ENCODE measurements at places on chromosomes 13 and 19. TPM values are rescaled to one million over a fixed set of nuclear protein-coding genes. Genes with fewer than 3 reads are reported as not detected.

GRCh38 chr13:48827709-48828108 is 148.0 kb upstream of the FNDC3A start:
- DNase-seq, result no peak

GRCh38 chr19:10407096-10407495 is 3.8 kb upstream of the CDC37 start:
- no peak for DNase-seq

DNA sequence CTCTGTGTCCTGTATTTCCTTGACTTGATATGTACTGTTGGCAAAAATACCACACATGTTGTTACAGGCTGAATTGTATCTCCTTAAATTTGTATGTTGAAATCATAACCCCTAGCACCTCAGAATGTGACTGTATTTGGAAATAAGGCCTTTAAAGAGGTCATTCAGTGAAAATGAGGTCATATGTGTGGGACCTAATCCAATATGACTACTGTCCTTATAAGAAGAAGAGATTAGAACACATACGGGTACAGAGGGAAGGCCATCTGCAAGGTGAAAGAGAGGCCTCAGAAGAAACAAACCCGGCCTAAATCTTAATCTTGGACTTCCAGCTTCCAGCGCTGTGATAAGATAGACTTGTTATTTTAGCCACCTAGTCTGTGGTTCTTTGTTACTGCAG is 202.5 kb downstream of the NUFIP1 start:
- DNase-seq, result no peak

DNA sequence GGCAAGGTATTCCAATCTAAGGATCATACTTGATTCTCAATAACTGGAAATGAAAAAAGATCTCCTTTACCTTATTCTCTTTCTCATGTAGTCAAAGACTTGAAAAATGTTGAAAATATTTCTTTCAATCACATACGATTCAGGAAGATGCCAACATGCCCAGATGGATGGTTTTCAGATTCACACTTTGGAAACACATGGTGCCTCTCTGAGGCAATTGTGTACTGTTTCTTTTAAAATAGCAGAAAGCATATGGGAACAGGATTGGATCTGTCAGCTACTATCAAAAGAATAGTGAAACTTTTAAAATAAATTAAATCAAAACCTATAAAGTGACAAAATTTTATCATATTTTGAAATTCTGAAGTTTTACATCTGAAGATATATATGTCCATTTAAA is 222.4 kb downstream of the SPRY2 start:
- no peak for DNase-seq

- DNase-seq, result no peak
These were observed 413.3 kb downstream of the KCTD12 start for GRCh38 chr13:76472916-76473315.

GRCh38 chr13:84894749-84895148 is 904.5 kb downstream of the SLITRK6 start:
- DNase-seq, result no peak

DNA sequence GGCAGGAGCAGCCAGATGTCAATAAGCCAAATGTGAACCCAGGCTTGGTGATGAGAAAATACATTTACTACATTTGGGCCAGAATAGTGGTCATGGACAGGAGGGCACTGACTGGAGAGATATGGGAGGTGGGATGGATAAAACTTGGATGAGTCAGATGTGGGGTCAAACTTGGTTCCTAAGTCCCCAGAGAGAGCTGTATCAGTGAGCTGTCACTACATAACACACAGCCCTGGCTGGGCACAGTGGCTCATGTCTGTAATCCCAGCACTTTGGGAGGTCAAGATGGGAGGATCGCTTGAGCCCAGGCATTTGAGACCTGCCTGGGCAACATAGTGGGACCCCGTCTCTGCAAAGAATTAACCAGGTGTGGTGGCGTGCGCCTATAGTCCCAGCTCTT is 51.6 kb upstream of the EHD2 start:
- DNase-seq, result no peak

DNA sequence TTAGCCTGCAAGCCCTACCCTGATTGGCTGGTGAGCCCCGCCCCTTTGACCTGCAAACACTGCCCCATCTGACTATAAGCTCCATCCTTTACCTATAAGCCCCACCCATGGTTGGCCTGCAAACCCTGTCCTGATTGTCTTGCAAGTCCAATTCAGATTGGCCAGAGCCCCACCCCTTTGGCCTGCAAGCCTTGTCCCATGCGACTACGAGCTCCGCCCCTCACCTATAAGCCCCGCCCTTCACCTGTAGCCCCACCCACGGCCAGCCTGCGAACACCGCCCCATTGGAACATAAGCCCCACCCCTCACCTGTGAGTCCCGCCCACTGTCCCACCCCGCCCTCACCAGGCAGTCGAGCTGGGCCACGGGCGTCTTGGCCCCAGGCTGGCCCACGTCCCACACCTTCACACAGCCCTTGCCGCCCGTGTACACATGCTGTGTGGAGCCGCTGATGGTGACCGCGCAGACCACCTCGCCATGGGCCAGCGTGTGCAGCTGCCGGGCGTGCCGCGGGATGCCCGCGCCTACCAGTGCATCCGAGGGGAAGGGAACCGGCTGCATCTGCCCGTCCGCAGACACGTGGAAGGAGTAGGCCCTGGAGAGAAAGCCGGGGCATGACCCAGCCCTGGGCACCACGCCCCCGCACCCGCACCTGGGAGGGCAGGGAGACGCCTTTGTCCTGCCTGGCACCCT is 22.9 kb downstream of the TLE2 start:
- DNase-seq, result peak; percentile 38

DNA sequence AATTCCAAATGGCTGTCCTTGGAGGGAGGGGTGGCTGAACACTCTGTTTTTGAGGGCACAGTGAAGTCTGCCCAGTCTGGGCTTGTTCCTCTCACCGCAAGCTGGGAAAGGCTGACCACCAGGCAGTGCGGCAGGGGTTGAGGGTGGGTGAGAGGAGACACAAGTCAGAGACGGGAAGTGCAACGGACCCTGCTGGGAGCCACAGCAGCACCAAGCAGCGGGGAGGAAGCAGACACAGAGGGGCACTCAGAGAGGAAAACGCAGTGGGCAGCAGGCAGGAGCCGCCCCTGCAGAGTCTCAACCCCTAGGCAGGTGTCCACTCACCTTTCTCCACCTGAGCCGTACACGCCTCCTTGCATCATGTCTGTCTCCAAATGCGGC is 15.6 kb downstream of the AKAP8L start:
- DNase-seq, result no peak

GRCh38 chr13:39315796-39316195 is 277.5 kb downstream of the NHLRC3 start:
- no peak for DNase-seq

DNA sequence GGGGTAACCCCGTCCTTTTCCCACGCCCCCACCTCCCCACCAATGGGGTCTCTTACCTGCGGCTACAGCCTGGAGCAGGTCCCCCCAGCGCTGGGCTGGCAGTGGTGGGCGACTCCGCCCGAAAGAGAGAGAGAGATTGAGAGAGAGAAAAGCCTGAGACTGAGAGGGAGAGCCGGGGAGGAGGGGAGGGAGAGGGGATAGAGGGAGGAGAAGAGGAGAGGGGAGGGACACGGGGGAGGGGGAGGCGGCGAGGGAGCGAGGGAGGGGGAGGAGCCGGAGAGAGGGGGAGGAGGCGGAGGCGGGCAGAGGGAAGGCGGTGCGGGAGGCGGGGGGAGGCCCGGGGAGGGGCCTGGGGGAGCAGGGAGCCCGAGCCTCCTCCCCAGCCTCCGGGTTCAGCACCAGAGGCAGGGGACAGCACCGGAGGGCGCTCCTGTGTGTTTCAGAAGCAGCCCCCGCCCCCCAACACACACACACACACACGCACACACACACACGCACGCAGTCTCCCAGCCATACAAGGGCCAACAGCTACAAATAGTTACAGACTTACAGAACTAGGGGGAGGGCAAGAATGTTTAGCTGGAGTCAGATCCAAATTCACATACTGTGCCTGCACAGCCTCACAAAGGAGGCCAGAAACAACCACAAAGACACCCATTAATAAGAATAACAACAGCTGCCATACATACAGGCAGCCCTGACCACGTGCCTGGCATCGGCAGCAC is at the start of gene SLC8A2:
Gene SLC8A2, minus strand, starts transcription at position 161 of the 725 bp plus-strand sequence. CDS start 5,490 bp downstream, outside the sequence.
- DNase-seq, result peak; percentile 48

- no peak for DNase-seq
These were observed 7.9 kb upstream of the UQCR11 start for GRCh38 chr19:1613146-1613545.

DNA sequence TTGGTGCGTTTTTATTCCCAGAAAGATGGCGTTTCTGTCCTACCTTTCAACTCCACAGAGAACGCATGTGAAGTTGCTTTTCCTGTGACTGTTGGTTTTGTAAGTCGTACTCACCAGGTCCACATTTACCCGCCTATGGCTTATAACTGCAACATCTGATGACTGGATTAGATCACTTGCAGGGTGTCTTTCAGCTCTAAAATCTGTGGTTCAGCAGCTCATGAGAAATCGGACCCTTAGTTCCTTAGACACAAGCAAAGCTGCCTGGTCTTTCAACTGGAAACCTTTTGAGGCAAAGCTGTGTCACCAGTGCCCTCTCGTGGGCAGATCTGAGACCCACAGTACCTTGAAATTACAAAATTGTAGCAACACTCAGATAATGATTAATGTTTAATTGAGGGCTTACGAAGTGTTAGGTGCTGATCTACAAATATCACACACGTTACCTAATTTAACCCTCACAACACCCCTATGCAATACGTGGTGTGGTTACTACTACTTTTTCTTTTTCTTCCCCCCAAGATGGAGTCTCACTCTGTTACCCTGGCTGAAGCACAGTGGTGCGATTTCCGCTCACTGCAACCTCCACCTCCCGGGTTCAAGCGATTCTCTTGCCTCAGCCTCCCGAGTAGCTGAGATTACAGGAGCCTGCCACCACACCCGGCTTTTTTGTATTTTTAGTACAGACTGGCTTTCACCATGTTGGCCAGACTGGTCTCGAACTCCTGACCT is 65.4 kb downstream of the RUBCNL start:
- DNase-seq, result peak; percentile 79

GRCh38 chr13:40615619-40616018 is 50.8 kb downstream of the FOXO1 start:
- no peak for DNase-seq

ZNF460 gene
- total RNA-seq, result 59.9 TPM

ZNF699 gene
- total RNA-seq, result 2.1 TPM

ZNF100 gene
- total RNA-seq, result 0.60 TPM

ZNF480 gene
- 0.73 TPM for total RNA-seq

IFNL1 gene
- not detected for total RNA-seq

FFAR1 gene
- not detected for total RNA-seq

TDRD12 gene
- 0.03 TPM for total RNA-seq
